ENCODE measurements at places on chromosomes 13 and 19.

- DNase-seq = no peak
Measured at GRCh38 chr13:20984879-20985278, 76.5 kb downstream of the LATS2 start.

- DNase-seq = no peak
Measured at GRCh38 chr13:52160506-52160905, 1.1 kb upstream of the NEK3 start.

- peak; percentile 56 for DNase-seq
Measured at GRCh38 chr19:5130371-5131030, 161.6 kb downstream of the KDM4B start.

GRCh38 chr19:7772752-7773291, 9.8 kb downstream of the CLEC4M start:
- no peak for DNase-seq

GRCh38 chr13:84237143-84237542, 354.9 kb upstream of the SLITRK1 start:
- no peak for DNase-seq

GRCh38 chr13:85709072-85709471, 90.1 kb downstream of the SLITRK6 start:
- no peak for DNase-seq

DNA sequence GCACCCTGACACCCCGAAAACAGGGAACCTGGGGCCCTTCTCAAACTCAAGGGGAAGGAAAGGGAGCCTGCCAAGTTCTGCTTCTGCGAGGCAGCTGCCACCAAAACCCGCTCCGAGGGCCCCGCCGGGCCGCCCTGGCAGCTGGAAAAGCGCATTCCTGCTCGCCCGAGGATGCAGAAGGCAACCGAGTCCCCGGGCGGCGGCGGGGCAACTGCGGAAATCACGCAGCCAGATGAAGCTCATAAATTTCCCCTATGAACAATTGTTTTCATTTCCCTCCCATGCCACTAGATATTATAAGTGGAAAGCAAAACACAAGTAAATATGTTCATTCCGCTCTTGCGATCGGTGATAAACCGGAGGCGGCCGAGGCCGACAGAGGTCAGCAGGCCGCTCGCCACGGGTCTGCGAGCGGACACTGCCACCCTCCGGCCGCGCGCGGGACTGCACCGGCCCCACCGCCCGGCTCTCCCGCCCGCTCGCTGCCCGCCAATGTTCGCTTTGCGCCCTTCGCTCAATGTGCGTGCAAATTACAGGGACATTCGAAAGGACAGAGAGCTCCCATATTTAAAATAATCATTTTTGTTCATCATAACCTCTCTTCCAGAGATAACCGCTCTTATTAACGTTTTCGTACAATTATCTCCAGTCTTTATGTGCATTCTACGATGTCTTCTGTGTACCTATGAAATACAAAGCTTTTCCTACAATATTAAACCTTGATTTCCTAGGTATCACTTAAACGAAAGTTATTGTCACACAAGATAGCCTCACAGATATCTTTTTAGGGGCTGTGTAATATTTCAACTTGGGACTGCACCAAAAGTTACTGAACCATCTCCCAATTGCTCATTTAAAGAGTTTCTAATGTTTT, 120.8 kb upstream of the ZNF507 start:
- DNase-seq = no peak

- no peak for DNase-seq
Measured at GRCh38 chr19:41261474-41262190, 2.5 kb upstream of the HNRNPUL1 start.

- no peak for DNase-seq
Measured at GRCh38 chr19:29878973-29879654, 62.9 kb upstream of the URI1 start.

DNA sequence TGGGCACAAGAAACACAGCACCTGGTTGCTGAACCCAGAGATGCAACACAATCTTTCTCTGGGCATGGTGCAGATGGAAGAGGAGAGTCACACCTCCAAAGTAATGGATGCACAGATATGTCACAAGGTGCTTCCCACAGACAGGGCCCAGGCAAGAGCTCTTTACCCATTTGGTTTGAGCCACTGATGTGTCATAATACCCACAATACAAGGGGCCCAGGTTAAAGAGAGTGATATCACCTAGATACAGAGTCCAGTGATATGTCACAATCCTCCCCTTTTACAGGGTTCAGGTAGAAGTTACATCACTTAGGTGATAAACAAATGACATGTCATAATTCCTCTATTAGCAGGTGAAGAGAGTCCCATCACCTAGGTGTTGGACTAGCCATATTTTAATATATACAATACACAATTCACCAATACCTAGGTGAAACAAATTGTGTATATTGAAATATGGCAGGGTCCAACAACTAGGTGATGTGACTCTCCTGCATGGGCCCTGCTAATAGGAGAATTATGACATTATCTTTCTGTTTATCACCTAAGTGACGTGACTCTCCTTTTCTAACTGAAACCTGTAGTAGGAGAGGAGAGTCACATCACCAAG, 5.6 kb upstream of the ZNF43 start:
- DNase-seq = no peak

DNA sequence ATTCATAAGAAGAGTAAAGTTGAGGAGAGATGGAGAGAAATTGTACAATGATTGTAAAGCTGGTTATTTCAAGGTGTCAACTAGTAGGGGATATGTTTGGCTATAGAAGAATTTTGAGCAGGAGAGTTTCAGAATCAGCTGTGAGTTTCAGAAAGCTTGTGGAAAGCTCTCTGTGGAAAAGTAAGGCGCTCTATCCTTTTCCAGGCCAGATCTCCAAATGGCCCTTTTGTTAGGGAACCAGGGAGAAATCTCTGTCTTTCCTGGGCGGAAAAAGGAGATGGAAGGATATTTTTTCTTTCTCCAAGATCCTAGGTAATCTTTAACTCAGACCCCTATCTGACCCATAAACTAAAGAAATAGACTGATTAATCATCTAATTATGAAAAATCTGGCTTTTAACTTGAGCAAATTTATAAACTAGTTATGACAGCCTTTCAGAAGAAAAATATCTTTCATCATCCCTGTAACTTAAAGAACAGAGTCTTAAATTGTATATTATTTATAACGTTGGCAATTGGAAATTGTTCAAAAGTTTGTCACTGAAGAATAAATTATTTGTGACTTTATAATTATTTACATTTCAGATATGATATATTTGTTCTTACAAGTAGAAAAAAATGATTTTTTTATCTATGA, 34.5 kb downstream of the SPRY2 start:
- DNase-seq = no peak

- peak; percentile 66 for DNase-seq
Measured at GRCh38 chr19:37506387-37507166, at the start of gene ZNF793. ZNF793 (plus strand) TSS chr19:37506939; CDS start chr19:37523440, 16,501 bp downstream.

All from T-helper 22 cell (primary cell).